ENCODE measurements at places on chromosomes 4 and X. TPM values are rescaled to one million over a fixed set of nuclear protein-coding genes. Genes with fewer than 3 reads are reported as not detected.

The ERVMER34-1 gene
- total RNA-seq: not detected

The SPON2 gene
- total RNA-seq: 28.3 TPM

GRCh38 chr4:120354381-120354780, 287.7 kb upstream of the MAD2L1 start:
- no peak for DNase-seq
- no peak overlapping the region for H3K27ac ChIP-seq
- no peak overlapping the region for H3K4me3 ChIP-seq
- H3K4me1 ChIP-seq: no peaks in the 10 kb centered on the region
- H3K36me3 ChIP-seq: no peaks in the 10 kb centered on the region

- H3K4me1 ChIP-seq: no peaks in the 10 kb centered on the region
- DNase-seq: no peak
- no peak overlapping the region for H3K4me3 ChIP-seq
- no peaks in the 10 kb centered on the region for H3K36me3 ChIP-seq
- H3K27ac ChIP-seq: no peak overlapping the region
Observed at GRCh38 chr4:72489267-72489666, 79.8 kb downstream of the ADAMTS3 start.

- no peaks in the 10 kb centered on the region for H3K27me3 ChIP-seq
- H3K36me3 ChIP-seq: no peaks in the 10 kb centered on the region
- no peak overlapping the region for H3K27ac ChIP-seq
Observed at GRCh38 chr4:21192367-21192766, 492.1 kb downstream of the PACRGL start.

DNA sequence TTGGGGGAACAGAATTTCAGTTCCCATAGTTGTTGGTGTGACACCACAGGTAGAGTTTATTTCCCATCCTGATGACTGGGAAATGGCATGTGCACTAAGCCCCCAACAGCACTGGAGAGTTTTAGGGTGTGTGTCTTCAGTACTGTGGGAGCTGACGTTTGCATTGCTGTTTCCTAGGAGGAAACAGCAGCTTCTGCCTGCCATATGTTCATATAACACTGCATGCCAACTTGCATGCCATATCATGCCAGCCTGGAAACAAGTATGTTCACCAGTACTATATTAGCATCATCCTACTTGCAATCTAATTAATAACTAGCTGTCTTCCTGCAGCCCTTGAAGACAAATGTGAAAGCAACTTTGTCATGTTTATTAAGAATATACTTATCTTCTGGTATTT, 58.2 kb downstream of the NAA11 start:
- H3K4me3 ChIP-seq: no peak overlapping the region
- H3K27ac ChIP-seq: no peak overlapping the region
- no peaks in the 10 kb centered on the region for H3K36me3 ChIP-seq
- no peaks in the 10 kb centered on the region for H3K27me3 ChIP-seq
- DNase-seq: no peak
- no peaks in the 10 kb centered on the region for H3K4me1 ChIP-seq

DNA sequence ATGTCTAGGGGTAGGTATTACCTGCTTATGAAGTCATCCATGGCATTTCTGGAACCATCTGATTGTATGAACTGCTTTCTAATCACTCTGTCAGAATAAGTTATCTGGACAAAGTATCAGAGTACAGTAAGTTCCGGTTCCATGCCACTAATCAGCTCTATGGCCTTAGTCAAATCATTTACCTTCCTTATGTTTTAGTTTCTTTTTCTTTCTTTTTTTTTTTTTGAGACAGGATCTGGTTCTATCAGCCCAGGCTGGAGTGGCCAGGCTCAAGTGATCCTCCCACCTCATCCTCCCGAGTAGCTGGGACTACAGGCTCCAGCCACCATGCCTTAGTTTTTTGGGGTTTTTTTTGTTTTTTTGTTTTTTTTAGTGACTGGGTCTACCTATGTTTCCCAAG, 11.5 kb downstream of the XIAP start:
- H3K27ac ChIP-seq: no peak overlapping the region
- peaks cover 11% of the 10 kb centered on the region for H3K36me3 ChIP-seq
- no peak overlapping the region for H3K4me3 ChIP-seq

- no peaks in the 10 kb centered on the region for H3K27me3 ChIP-seq
- H3K4me1 ChIP-seq: no peaks in the 10 kb centered on the region
- no peak for DNase-seq
- no peak overlapping the region for H3K4me3 ChIP-seq
- no peak overlapping the region for H3K27ac ChIP-seq
- H3K36me3 ChIP-seq: no peaks in the 10 kb centered on the region
Observed at GRCh38 chr4:136036744-136037143, 1495.5 kb downstream of the PCDH18 start.

DNA sequence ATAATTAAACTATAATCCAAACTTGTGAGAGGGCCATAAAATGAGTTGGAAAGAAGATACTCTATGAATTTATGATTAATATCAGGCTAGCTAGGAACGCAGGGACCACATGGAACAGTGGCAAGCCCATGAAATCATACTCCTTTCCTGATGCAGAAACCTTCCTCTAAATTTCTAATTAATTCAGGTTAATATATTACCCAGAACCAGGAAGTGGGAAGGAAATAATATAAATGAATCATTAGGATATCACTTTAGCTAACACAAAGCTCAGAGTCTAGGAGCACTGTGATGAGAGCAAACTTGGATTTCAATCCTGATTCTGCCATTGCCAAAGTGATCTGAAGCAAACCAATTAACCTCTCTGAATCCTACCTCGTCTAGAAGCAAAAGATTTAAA, 68.0 kb downstream of the IQCM start:
- H3K36me3 ChIP-seq: no peaks in the 10 kb centered on the region
- DNase-seq: no peak
- no peak overlapping the region for H3K4me3 ChIP-seq
- no peaks in the 10 kb centered on the region for H3K27me3 ChIP-seq
- no peaks in the 10 kb centered on the region for H3K4me1 ChIP-seq
- no peak overlapping the region for H3K27ac ChIP-seq

DNA sequence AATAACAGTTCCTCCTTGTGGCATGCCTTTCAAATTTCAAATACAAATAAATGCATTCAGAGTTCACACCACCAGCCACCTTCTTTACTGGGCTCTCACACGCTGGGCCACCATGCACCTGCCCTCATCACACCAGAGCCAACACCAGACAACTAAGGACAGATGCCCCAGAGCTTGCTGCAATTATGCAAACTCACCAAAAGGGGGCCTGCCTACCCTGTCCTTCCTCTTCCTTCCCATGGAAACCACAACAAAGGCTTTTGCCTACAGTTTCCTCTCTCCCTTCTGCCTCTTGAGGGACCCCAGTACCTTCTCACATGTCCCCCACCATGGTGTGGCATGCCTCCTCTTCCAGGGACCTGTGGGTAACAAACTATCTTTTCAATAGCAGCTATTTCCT, 1333.9 kb upstream of the TENM3 start:
- H3K27me3 ChIP-seq: no peaks in the 10 kb centered on the region
- no peak overlapping the region for H3K4me3 ChIP-seq
- no peaks in the 10 kb centered on the region for H3K36me3 ChIP-seq
- no peak for DNase-seq
- no peaks in the 10 kb centered on the region for H3K4me1 ChIP-seq
- H3K27ac ChIP-seq: no peak overlapping the region

DNA sequence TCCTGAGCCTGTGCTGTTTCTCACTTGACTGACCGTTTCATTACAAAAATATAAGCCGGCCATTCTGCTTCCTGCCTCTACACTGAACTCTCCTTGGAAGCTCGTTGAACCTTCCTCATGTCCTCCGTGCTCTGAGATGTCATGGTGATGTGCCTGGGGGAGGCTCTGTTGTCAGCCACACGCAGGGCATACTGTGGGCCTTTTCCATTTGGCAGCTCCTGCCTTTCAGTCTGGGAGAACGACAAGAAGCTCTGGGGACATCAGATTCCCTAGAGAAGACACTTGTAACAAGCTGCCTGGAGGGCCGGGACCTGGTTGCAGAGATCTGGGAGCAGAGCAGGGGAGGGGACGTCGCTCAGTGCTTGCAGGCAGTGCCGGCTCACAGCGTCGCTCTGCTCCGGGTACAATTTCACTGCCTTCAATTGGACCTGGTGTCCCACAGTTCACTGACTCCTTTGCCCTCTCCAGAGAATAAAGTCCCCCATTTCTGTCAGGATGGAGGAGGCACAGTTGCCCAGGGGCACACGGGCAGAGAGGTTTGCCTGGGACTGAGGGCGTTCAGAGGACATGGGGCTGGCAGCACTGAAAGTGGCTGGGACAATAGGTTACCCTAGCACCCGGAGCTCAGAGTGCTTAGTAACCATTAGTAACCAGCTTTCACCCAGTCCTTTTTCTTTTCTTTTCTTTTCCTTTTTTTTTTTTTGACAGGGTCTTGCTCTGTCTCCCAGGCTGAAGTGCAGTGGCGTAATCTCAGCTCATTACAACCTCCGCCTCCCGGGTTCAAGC, 19.1 kb upstream of the MECP2 start:
- DNase-seq: no peak
- H3K4me1 ChIP-seq: peaks cover 8% of the 10 kb centered on the region
- no peaks in the 10 kb centered on the region for H3K36me3 ChIP-seq
- no peak overlapping the region for H3K27ac ChIP-seq

- H3K4me3 ChIP-seq: no peak overlapping the region
- H3K27ac ChIP-seq: no peak overlapping the region
- peaks cover 3% of the 10 kb centered on the region for H3K27me3 ChIP-seq
- no peaks in the 10 kb centered on the region for H3K4me1 ChIP-seq
Observed at GRCh38 chr4:148477276-148477675, 35.1 kb upstream of the NR3C2 start.

- no peak for DNase-seq
- no peaks in the 10 kb centered on the region for H3K27me3 ChIP-seq
- H3K4me3 ChIP-seq: no peak overlapping the region
- no peaks in the 10 kb centered on the region for H3K4me1 ChIP-seq
- no peak overlapping the region for H3K27ac ChIP-seq
Observed at GRCh38 chr4:3257556-3258482, 8.9 kb downstream of the MSANTD1 start.

GRCh38 chr4:142883040-142883832, 37.1 kb upstream of the INPP4B start:
- no peak for DNase-seq
- H3K4me3 ChIP-seq: no peak overlapping the region
- H3K27me3 ChIP-seq: peaks cover 2% of the 10 kb centered on the region
- no peak overlapping the region for H3K27ac ChIP-seq

DNA sequence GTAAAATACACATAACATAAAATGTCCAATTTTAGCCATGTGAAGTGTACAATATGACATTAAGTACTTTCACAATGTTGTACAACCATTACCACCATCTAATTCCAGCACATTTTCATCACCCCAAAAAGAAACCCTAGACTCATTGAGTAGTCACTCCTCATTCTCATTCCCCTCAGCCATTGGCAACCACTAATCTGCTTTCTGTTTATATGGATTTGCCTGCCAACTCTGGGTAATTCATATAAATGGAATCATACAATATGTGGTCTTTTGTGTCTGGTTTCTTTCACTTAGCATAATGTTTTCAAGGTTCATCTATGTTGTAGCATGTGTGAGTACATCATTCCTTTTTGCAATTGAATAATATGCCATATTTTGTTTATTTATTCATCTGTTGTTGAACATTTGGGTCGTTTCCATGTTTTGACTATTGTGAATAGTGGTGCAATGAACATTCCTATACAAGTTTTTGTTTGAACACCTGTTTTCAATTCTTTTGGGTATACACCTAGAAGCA, 43.0 kb downstream of the EIF2S3 start:
- no peak for DNase-seq
- peaks cover 18% of the 10 kb centered on the region for H3K4me1 ChIP-seq
- H3K4me3 ChIP-seq: no peak overlapping the region
- no peaks in the 10 kb centered on the region for H3K27me3 ChIP-seq
- peaks cover 3% of the 10 kb centered on the region for H3K36me3 ChIP-seq

- peak overlapping the region; percentile 96 for H3K27ac ChIP-seq
- DNase-seq: no peak
- H3K36me3 ChIP-seq: peaks cover 75% of the 10 kb centered on the region
- H3K4me3 ChIP-seq: peak overlapping the region; percentile 47
- no peaks in the 10 kb centered on the region for H3K27me3 ChIP-seq
- H3K4me1 ChIP-seq: peaks cover 92% of the 10 kb centered on the region
Observed at GRCh38 chr4:89293299-89293698, 14.3 kb downstream of the GPRIN3 start.
